Adrenal gland (tissue), 19 donors: ENCODE measurements at places on chromosomes 6 and 20.

DNA sequence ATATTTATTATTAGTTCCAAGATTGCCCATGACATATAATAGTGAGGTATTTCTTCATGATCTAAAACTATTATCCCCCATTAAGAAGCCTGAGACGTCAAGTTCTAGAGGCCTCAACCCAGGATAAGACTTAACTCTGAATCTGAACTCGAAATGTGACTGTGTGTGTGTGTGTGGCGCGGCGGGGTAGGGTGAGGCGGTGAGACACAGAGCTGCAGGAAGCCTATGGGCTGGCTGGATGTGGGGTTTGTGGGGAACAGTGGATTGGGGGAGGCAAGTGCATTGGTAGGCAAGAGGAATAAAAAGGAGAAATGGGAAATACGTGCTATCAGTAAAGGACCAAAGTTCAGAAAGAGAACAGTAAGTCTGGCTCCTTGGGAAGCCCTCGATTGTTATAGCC lies 66.5 kb upstream of the RNF146 start:
- DNase-seq = no peak

GRCh38 chr6:137040393-137040792 lies 4.4 kb downstream of the IL20RA start:
- DNase-seq = no peak

GRCh38 chr6:159013229-159013628 lies 13.2 kb upstream of the RSPH3 start:
- DNase-seq = no peak

- DNase-seq = no peak
Measured at GRCh38 chr6:31362751-31363150, 5.8 kb upstream of the HLA-B start.

DNA sequence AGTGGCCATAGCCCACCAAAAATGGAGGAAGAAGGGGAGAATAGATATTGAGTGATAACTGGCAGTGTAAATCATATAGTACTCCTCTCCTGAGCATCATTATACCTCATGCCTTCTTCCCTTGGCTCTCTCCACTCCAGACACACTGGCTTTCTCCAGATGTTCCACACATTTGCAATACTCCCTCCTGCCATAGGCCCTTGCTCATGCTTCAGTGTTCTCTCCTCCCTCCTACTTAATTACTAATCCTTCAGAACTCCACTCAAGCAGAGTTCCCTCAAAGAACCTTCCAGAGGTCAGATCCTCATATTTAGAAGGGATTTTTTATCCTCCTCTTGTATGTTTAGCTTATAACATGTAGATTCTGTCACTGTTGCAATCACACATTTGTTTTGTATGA lies 279.5 kb upstream of the SUPT3H start:
- DNase-seq = no peak
